Anterior cingulate cortex (tissue), 58 donors: ENCODE measurements at places on chromosomes 7 and 10.

- DNase-seq: no peak
Measured at GRCh38 chr10:54094321-54094720, 706.7 kb downstream of the PCDH15 start.

DNA sequence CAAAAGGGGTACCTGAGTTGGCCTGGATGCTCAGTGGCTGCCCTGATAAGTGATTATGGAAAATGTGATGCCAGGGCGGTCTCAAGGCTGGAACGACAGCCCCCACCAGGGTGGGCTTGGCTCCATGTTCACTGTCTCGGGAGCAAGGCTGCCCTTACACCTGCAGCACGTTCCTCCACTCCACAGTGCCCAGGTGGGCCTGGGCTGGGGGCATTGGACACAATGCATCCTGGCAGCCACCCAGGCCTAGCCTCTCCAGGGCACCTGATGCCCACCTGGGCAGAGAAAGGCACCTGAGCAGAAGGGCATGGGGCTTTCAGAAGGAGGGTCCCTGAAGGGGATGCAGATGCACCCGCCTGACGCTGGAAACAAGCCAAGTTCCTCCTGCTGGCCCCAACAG lies 548.3 kb downstream of the DNAJB6 start:
- DNase-seq: no peak

DNA sequence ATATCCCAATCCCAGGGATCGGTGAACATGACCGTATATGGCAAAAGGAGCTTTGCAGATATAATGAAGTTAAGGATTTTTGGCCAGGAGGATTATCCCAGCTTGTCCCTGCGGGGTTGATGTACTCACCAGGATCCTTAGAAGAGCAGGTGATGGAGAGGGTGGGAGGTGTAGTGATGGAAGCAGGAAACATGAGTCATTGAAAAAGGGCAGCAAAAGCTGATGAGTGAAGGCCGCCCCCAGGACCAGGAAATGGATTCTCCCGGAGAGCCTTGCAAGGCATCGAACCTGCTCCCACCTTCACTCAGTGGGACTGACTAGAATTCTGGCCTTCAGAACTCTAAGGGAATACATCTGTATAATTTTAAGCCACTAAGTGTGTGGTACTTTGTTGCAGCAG lies 5.2 kb upstream of the NUPR2 start:
- no peak for DNase-seq

DNA sequence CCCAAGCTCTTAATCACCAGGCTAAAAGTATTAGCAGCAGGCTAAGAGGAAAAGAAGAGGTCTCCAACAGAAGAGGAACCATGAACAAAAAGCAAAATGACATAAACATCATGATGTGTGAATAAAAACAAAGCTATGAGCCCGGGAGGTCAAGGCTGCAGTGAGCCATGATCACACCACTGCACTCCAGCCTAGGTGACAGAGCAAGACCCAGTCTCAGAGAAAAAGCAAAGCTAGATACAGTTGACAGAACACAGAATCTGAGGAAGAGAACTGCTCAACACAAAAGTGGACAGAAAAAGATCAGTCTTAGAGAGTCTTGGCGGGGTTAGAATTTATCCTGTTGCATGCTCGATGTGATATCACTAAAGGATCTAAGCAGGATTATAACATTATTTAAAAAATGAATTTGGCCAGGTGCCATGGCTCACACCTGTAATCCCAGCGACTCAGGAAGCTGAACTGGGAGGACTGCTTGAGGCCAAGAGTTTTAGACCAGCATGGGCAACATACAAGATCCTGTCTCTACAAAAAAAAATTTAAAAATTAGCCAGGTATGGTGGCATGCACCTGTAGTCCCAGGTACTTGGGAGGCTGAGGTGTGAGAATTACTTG lies 37.5 kb downstream of the NT5C2 start:
- DNase-seq: no peak
